ENCODE measurements at places on chromosomes 1 and 21.

DNA sequence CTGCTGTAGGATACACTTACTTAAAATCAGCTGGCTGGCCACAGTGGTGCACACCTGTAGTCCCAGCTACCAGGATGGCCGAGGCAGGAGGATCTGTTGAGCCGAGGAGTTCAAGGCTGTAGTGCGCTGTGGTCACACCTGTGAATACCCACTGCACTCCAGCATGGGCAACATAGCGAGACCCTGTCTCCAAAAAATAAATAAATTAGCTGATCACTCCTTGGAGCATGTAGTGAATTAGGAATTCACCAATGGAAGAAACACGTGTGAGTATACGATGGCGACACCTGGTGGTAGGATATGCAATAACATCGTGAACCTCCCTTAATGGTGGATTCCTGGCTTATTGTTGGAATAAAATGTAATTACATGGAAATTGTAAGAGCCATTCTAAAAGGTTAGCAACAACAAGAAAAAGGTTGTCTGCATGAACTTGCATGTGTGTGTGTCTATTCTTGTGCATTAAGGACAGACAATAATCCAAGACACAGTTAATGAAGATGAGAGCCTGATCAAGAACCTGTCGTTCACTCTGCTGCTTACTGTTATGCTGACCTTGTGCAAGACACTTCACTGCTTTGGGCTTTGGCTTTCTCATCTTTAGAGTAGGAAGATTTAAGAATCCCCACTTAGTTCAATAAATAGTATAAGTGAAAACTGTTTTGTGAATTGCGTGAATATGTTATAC is 38.6 kb upstream of the COX20 start:
- no peak for DNase-seq

GRCh38 chr1:201283836-201284553 is 689 bp downstream of the PKP1 start:
- DNase-seq: no peak

GRCh38 chr1:215529111-215529510 is 38.0 kb upstream of the KCTD3 start:
- no peak for DNase-seq

GRCh38 chr1:208423526-208423925 is 179.3 kb upstream of the PLXNA2 start:
- DNase-seq: no peak

DNA sequence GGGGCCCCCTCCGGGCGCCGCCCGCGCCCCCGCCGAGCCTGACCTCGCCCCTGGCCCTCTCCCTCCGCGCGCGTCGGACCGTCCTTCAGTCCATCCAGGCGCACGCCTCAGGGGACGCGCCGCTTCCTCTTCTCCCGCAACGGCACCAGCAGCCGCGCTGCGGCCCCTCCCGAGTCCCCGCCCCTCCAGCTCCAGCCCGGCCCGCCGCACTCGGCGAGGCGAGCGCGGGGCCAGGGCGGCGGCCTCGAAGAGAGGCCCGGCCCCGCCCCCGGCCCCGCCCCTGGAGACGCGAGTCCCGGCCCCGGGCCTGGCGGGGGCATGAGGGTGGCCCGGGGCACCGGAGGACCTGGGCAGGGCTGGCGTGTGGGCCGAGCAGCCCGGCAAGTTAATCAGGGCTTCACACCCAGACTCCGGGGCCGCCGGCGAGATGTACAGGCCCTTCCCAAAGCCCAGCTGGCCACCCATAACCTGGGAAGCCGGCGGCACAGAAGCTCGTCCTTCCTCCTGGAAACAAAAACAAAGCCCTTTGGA is at the start of gene IGSF3:
IGSF3 (minus strand) TSS at position 159 of the 531 bp plus-strand sequence. CDS start 1,407 bp downstream, outside the sequence.
- DNase-seq: no peak

- no peak for DNase-seq
Observed at GRCh38 chr1:117846674-117847425, 82.6 kb downstream of the GDAP2 start.

Data from AG04449 (cell line).